ENCODE measurements at places on chromosomes 7 and 10.

DNA sequence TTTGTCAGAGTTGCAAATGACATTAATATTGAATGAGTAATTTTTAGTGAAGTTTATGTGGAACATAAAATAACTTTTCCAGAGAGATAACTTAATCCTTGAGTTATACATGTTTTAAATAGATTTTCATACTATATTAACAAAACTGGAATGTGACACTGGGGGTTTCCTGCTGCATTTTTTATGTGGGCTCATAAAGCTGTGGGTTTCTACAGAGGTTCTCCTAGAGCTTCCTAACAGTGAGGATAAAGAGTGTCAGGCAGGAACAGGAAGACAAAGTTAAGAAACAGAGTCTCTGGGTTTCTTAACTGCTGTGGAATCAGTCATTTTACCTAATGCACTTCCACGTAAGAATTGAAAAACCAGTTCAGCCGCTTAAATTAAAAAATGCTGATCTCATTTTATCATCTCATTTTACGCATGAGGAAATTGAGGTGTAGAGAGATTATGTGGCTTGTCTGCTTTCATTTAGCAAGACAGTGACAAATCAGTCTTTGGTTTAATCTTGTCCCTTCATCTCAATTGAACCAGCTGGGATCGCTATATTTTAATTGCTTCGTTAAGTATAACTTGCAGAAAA lies 5.0 kb downstream of the CD36 start:
- DNase-seq, result peak; percentile 79

DNA sequence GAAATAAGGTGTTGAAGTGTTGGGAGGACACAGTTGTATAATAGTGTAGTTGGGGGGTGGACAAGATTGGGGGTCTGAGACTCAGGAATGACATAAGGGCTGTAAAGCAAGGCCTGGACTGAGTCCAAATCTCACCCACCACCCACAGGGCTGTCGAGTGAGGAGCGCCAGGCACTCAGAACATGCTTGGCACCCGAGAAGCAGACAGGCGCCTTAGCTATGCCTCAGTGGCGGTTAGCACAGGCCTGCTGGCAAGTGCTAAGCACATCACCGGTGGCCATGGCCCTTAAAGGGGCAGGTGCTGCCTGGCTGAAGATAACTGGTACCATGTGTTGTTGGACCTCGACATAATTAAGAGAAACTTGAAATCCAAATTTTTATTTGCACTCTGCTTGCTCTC lies 90.7 kb downstream of the COL13A1 start:
- no peak for DNase-seq

- no peak for DNase-seq
These were observed 641.0 kb upstream of the NRP1 start for GRCh38 chr10:33975481-33975880.

DNA sequence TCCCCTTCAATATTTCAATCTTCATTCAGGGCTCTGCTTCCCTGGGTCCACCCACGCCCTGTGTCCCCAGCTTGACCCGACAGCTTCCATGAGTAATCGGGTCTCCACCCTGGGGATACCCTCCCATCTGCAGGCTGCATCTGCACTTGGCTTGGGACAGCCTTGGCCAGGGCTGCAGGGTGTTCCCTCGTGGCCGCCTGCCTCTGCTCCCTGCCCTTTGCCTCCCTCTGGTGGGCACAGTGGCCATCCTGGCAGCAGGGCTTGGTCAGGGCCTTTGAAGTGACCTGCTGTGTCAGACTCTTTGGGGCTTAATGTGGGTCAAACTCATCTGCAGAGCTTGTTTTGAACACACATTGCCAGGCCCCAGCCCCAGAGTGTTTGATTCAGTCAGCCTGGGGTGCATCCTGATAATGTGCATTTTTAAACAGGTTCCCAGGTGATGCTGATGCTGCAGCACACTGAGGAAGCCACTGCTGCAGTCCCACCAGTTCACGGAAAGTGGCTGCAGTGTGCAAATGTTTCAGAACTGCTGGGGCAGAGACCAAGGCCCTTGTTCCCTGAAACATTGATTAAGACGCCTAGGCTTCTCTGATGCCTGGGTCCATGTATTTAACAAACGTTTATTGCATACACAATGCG lies 80.7 kb upstream of the SEC61G start:
- DNase-seq, result peak; percentile 28

GRCh38 chr7:64905547-64905946 lies 2.5 kb downstream of the ZNF273 start:
- peak; percentile 59 for DNase-seq

DNA sequence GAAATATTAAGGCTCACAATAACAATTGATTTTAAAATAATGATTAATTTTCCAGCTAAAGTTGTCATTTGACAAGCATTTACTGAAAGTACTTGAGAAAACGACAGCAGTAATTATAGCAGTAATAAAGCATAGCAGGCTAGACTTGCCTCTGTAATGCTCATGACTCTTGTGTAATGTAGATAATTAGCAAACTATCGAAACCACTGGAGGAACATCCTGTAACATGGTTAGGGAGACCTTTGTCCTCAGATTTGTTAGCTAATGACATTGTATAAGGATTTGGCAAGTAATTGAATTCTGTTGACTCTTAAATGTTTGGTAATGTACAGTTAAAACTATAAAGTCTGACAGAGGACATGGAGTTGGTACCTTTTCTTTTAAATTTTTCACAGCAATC lies 24.8 kb downstream of the ARL4A start:
- peak; percentile 84 for DNase-seq

DNA sequence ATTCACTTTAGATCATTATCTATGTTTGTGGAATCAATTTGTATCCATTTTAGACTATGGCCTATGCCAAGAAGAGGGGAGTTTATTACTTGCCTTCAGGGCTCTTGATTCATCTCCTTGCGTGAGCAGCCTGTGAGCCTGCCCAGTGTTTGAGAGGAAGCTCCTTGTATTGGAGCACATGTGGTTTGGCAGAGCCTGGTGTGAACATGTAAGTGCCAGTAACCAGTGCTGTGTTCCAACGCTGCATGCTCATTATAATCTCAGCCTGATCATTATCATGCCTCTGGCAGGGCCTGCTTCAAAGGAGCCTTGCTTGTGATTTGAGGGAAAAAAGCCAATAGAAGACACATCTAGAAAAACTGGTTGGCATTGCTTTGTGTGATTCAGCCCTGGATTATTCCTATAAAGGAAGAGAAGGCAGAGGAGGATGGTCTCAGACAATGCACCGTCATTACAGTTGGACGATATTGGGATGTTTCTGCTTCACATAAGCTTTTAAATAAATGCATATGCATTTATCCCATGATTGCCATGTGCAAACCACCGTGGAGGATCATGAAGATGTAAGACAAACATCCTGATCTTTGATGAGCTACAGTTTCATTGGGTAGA lies 203.4 kb upstream of the AHR start:
- no peak for DNase-seq

- DNase-seq, result no peak
These were observed 34.4 kb upstream of the PNLIP start for GRCh38 chr10:116511365-116511764.

- DNase-seq, result peak; percentile 80
These were observed 404.2 kb downstream of the THSD7A start for GRCh38 chr7:11427686-11428273.

DNA sequence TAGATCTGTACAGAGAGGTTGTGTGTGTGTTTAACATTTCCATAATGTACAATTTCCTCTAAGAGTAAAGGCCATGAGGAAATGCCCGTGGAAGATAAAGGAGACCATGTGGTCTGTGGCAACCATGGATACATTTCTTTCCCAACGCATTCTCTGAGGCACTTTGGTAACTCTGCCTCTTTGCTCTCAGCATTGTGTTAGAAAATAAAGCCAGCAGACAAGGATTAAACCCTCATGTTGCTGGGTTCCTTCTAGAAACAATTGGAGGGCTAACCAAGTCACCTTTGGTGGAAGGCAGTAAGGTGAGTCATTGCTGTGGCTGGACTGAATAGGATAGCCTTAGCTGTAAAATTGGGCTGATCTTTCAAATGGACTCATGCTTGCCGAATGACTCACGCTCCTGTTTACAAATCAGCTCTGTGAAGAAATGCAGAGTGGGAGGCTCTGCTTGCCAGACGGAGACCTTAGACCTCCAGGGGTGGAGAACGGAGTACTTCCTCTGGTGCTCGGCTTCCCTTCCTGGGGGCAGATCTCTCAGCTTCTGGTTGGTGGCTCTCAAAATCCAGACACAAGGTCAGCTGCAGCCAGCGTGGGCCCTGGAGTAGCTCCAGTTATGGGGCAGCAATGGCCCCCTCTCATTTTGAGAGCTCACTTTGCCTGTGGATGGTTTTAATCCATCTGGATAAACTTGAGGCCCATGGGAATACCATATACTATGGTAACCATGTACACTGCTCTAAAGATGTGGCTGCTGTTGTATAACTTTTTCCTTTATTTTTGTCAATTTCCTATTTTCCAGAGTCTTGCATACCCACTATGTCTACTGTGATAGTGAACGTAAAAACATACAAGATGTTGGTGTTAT lies 137.3 kb downstream of the TCF7L2 start:
- DNase-seq, result peak; percentile 93

GRCh38 chr7:30932562-30932961 lies 20.9 kb downstream of the AQP1 start:
- no peak for DNase-seq

GRCh38 chr7:24836084-24836483 lies 78.8 kb upstream of the GSDME start:
- peak; percentile 55 for DNase-seq

- DNase-seq, result no peak
These were observed 72.9 kb downstream of the GNAI1 start for GRCh38 chr7:80207501-80207900.

DNA sequence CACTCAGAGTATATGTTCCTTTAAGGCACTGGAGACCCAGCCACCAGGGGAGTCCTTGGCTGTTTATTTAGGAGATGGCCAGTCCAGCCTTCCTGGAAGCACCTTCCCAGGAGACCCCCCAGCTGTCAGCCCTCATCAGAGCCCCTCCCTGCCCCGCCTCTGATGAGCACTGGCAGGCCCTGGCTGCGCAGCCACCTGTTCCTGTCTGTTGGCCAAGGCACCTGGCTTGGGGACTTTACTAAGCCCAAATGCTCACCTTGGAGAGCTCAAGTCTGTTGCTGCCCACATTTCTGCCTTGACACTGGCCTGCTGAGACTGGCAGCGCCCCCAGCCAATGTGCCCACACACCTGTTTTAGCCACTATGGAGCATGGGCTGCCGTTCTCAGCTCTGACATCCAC lies 124.7 kb downstream of the ELMO1 start:
- DNase-seq, result no peak

- DNase-seq, result peak; percentile 72
These were observed 34.8 kb upstream of the MSMB start for GRCh38 chr10:46080886-46081285.

- DNase-seq, result no peak
These were observed 92.0 kb upstream of the CDC14C start for GRCh38 chr7:48832303-48832845.

- no peak for DNase-seq
These were observed 3.3 kb downstream of the SUN3 start for GRCh38 chr7:48025624-48026023.

- no peak for DNase-seq
These were observed 69.0 kb downstream of the PWWP2B start for GRCh38 chr10:132465889-132466519.

DNA sequence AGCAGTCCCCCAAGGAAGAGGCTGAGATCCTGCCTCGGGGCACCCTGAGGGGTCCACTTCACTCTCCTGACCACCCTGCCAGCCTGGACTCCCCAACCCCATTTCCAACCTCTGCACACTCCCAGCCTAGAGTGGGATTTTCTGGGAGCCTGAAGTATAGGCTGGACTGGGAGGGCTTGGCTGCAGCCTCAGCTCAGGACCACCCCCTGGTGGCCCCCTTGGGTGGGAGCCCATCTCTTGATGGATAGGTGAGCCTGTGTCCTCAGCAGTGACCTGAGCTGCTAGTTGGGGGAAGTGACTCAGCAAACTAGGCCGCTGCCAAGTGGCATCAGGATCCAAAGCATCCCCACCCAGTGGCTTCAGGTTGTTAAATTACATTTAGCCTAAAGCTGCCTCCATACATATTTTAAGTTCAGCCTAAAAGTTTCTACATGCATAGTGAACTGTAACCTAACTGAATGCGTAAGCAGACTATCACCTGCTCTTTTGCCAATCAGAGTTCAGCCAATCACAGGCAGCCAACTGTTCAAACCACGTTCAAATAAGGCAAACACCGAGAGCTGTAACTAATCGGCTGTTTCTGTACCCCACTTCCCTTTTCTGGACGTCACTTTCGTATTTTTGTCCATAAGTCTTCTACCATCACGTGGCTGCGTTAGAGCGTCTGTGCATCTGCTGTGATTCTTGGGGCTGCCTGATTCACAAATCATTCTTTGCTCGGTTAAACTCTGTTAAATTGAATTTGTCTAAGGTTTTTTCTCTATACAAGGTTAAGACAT lies 144.0 kb downstream of the PLPP4 start:
- DNase-seq, result peak; percentile 22

GRCh38 chr7:101243646-101244374 lies 1.1 kb downstream of the FIS1 start:
- no peak for DNase-seq

- no peak for DNase-seq
These were observed 238.5 kb upstream of the PITRM1 start for GRCh38 chr10:3411044-3411443.

GRCh38 chr7:33757050-33757449 lies 148.3 kb upstream of the BMPER start:
- DNase-seq, result no peak

DNA sequence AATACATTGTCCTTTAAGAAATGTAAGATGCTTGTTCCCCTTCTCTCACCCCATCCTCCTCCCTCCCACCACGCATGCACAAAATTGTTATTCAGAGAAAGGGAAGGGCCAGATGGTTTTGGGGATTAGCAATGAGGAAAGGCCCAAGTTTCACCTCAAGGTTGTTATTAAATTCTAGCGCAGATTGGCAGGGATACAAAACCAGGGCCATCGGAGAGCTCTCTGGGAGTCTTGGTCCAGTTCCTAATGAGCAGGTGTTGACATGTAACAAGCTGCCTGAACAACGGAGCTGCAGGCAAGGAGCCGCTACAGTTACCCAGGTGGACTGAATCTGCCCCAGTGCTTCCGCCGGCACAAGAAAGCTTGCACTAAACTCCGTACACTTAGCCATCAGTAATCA lies 9.7 kb upstream of the ANK3 start:
- DNase-seq, result no peak

DNA sequence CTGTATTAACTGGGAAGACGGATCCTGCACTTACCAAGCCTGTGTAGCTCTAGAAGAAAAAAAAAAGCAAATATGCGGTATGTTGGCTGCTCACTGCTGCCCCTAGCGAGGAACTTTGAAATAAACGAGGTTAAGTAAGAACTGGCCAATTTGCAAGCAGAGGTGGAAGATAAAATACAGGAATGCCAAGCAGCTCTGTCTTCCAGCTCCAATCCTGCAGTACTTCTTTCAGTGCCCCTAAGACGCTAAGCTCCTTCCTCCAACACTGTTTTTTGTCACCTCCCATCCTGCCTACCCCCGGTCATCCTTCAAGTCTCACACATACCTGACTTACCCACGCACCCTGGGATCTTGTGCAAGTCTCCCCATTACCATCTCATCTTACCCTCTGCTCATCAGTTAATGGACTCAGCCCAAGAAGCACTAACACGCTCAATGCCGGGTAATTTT lies 809 bp downstream of the C10orf143 start:
- peak; percentile 88 for DNase-seq
